ENCODE measurements at places on chromosomes 11 and 22. TPM values are rescaled to one million over a fixed set of nuclear protein-coding genes. Genes with fewer than 3 reads are reported as not detected.

PHOX2A gene
- not detected for total RNA-seq

SLC22A25 gene
- total RNA-seq = not detected

PTPN5 gene
- total RNA-seq = 0.29 TPM

SAA2 gene
- total RNA-seq = 3.0 TPM

GTSE1 gene
- 21.1 TPM for total RNA-seq

BBOX1 gene
- not detected for total RNA-seq

CD3G gene
- not detected for total RNA-seq

RFPL1 gene
- total RNA-seq = not detected

C11orf97 gene
- total RNA-seq = not detected

OR52N4 gene
- not detected for total RNA-seq

PRDX5 gene
- total RNA-seq = 229 TPM

GNG3 gene
- total RNA-seq = not detected

SLC5A4 gene
- total RNA-seq = not detected

NRIP3 gene
- 34.8 TPM for total RNA-seq

LRRN4CL gene
- 0.98 TPM for total RNA-seq

DDI1 gene
- not detected for total RNA-seq
